ENCODE measurements at places on chromosomes 2 and 18. TPM values are rescaled to one million over a fixed set of nuclear protein-coding genes. Genes with fewer than 3 reads are reported as not detected.
A peak's percentile ranks its signal among the peaks of the same experiment; 100 is the strongest.

GREB1L gene
- polyA plus RNA-seq: 0.50 TPM

GRCh38 chr18:76013057-76013456, 482.0 kb downstream of the ZNF516 start:
- no peak overlapping the region for H3K27ac ChIP-seq
- DNase-seq: no peak

GRCh38 chr2:150759531-150759930, 272.1 kb upstream of the RND3 start:
- no peak overlapping the region for H3K4me3 ChIP-seq
- no peaks in the 10 kb centered on the region for H3K4me1 ChIP-seq
- DNase-seq: no peak
- H3K27me3 ChIP-seq: no peaks in the 10 kb centered on the region

GRCh38 chr18:9575558-9575957, 38.8 kb downstream of the PPP4R1 start:
- peaks cover 24% of the 10 kb centered on the region for H3K36me3 ChIP-seq
- peak; percentile 23 for DNase-seq
- H3K27ac ChIP-seq: no peak overlapping the region

CCDC74B gene
- polyA plus RNA-seq: 7.1 TPM

DNA sequence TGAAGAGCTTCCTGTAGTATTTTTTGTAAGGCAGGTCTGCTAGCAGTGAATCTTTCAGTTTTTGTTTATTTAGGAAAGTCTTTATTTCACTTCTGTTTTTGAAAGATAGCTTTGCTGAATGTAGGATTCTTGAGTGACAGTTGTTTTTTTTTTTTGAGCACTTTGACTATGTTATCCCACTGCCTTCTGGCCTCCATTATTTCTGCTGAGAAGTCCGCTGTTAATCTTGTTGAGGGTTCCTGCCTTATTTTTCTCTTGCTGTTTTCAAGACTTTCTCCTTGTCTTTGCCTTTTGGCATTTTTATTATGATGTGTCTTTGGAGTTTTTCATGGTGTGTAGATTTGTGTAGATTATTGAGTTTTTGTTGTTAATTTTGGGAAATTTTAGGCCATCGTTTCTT, 21.9 kb downstream of the RBFA start:
- H3K27ac ChIP-seq: no peak overlapping the region
- DNase-seq: no peak
- no peak overlapping the region for H3K4me3 ChIP-seq
- H3K4me1 ChIP-seq: no peaks in the 10 kb centered on the region

DPYSL5 gene
- polyA plus RNA-seq: 0.16 TPM

DNA sequence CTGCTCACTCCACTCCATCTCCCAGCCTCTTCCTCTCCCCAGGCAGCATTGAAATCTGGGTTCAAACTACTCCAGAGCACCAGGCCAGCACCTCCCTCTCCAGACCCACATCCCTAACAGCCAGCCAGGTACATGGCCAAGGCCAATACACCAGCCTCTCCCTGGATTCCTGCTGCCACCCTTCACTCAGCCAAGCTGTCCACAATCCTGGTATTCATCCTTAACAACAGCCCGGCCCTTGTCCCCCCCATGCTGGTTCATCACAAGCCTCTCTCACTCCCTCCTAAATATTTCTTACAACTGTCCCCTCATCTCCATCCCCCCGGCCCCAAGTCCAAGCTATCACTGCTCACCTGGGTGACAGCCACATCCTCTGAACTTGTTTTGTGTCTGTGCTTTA, 129.9 kb upstream of the HAAO start:
- H3K4me1 ChIP-seq: peaks cover 15% of the 10 kb centered on the region
- H3K27ac ChIP-seq: no peak overlapping the region
- no peaks in the 10 kb centered on the region for H3K27me3 ChIP-seq

RAB11FIP5 gene
- polyA plus RNA-seq: 3.8 TPM

DNA sequence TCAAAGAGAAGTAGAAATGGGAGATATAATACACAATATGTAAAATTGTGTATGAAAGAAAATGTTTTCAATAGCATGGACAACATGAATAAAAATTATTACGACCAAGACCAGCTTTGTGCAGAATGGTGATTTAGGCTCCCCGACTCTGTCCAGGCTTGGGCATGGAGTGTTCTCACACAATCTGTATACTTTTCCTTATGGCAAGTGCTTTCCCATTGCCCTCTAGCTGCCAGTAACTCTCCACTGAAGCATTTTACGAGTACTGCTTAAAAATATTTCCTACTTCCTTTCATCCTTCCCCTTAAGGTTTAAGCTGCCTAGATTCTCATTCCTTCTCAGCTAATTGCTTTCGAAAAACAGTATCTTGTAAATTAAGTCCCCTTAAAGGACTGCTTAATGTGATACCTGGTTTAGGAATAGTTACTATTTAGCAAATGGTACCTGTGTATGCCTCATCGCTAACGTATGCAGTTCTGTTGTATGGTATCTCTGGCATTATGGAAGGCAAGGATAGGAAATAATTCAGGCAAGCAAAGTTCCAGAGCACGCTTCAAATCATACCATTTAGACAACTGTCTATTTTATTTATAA, 714.6 kb downstream of the ERBB4 start:
- no peak overlapping the region for H3K4me3 ChIP-seq
- no peaks in the 10 kb centered on the region for H3K36me3 ChIP-seq
- H3K27me3 ChIP-seq: no peaks in the 10 kb centered on the region
- no peak overlapping the region for H3K27ac ChIP-seq
- no peaks in the 10 kb centered on the region for H3K4me1 ChIP-seq
- no peak for DNase-seq

DNA sequence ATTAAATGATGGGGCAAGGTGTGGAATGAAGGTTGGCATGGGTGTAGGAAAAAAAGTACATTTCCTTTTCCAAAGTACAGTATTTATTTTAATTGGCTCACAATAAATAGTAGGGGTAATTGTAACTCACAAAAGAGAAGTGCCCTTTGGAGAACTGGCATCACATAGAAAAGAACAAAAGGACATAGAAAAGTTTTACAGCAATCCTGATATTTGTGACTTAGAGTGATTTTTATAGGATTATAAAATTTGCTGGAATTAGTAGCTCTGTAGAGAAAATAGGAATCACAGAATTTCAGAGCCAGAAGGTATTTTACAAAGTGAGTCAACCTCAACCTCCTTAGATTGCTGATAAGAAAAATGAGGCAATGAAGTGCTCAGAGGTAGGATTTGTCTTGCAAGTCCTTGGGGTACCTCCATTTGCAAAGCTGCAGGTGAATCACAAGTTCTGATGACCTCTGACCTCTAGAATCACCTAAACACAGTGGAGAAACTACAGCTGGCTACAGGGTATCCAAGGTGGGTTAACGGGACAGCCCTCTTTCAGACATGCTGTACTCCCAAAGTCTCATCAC, 133.6 kb downstream of the SOCS6 start:
- no peak overlapping the region for H3K27ac ChIP-seq
- H3K27me3 ChIP-seq: no peaks in the 10 kb centered on the region
- no peaks in the 10 kb centered on the region for H3K4me1 ChIP-seq
- DNase-seq: no peak

SULT6B1 gene
- not detected for polyA plus RNA-seq

ST8SIA5 gene
- polyA plus RNA-seq: 0.23 TPM

DNA sequence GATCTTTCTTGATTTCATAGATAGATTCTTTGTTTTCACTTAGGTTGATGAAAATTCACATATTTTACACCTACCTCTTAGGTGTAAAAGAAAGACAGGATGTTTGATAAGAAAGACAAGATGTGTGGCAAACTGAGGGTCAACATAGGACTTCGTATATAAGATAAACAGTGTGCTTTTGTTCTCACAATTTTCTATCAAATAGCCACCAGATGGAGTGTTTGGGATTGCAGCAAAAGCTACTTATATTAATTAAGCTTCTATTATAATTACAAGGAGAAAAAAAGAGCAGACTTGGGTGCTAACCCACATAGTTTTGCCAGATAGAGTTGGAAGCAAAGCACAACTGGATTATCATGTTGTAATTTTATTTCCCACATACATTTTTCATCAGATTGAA, 232.9 kb downstream of the CDH7 start:
- no peak for DNase-seq
- H3K27ac ChIP-seq: no peak overlapping the region
- no peak overlapping the region for H3K4me3 ChIP-seq

DNA sequence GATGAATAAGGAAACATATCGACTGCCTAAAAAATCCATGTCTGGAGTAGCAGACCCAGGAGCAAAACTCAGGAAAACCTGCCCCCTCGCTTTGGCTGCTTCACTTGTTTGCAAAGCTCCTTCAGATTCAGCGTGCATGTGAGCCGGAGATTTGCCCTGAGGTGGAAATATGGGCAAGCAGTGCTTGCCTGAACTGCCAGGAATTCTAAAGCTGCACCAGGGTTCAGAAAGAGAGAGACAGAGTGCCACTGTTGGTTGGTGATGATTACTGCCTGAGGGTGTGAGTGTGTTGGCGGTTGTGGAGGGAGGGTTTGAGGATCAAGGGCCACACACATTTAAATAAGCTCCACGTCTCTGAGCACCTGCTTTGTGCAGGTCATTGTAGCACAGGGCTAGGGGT, 139.6 kb upstream of the RGPD4 start:
- no peaks in the 10 kb centered on the region for H3K36me3 ChIP-seq
- no peak overlapping the region for H3K27ac ChIP-seq
- H3K4me3 ChIP-seq: no peak overlapping the region
- H3K27me3 ChIP-seq: no peaks in the 10 kb centered on the region

- H3K4me3 ChIP-seq: no peak overlapping the region
- DNase-seq: no peak
- H3K27ac ChIP-seq: no peak overlapping the region
- H3K4me1 ChIP-seq: no peaks in the 10 kb centered on the region
Observed at GRCh38 chr2:215754546-215754945, 258.8 kb downstream of the MREG start.

DNA sequence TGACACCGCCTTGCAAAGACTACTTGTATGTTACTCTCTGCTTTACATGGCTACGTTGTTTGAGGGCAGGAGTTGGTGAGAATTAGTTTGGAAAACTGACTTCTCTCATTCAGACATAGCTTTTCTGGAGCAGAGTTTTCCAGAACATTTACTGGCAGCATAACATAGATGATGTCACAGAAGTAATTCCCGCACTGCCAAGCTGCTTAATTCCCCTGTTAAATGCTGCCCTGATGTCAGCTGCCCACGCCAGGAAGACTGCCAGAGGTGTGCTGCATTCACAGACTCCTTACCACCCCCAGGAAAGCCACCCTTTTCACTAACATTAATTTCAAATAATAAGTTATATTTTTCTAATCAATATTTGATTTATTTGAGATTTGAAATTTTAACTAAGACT, 24.7 kb upstream of the PTPN2 start:
- DNase-seq: no peak
- H3K27me3 ChIP-seq: peaks cover 14% of the 10 kb centered on the region
- no peaks in the 10 kb centered on the region for H3K36me3 ChIP-seq
- H3K4me1 ChIP-seq: no peaks in the 10 kb centered on the region
- no peak overlapping the region for H3K4me3 ChIP-seq

NXPH2 gene
- 0.07 TPM for polyA plus RNA-seq

Data from thymus (tissue), 14 donors.